ENCODE measurements at places on chromosomes 2 and 18.

DNA sequence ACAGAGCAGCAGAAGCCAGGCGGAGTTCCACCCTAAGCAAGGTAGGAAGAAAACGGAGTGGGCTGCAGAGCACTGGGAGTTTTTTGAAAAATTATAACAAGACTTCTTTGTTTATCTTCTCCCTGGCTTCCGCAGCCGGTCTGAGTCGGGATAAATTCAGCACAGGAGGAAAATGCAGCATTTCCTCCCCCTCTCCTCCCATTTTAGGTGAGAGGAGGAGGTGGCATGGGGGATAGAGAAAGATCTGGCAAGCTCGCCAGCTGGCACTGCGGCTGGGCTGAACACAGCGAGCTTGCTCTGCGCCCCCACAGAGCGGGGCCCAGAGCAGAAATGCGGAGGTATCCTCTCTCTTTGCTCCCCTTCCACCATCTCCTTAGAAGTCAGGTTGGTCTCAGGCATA lies 17.7 kb upstream of the CHRNA1 start:
- no peak for DNase-seq

DNA sequence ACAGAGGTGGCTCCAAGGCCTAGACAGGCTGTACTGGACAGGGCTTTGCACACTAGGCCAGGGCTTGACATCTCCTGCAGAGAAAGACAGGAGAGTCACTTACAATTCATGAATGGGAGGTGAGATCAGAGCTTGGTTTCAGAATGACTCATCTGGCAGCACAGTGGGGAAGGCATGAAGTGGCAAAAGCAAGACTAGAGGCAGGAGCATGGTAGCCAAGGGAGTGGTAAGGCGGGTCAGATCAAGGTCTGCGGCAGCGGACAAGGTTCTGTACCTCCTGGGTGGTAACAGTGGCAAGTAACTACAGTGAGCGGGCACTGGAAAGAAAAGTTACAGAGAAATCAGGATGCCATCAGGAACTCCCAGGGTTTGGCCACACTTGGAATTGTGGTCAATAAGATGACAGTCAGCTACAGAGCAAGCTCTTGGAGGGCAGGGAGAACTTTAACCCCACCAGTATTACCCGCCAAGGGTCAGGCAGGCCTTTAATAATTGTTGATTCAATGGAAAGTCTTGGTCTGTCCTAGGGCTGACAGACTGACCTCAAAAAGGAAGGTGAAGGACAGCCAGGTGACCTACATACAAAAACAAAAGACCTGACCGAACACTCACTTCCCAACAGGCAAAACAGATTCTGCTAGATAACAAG lies 5.7 kb downstream of the MCFD2 start:
- no peak for DNase-seq

DNA sequence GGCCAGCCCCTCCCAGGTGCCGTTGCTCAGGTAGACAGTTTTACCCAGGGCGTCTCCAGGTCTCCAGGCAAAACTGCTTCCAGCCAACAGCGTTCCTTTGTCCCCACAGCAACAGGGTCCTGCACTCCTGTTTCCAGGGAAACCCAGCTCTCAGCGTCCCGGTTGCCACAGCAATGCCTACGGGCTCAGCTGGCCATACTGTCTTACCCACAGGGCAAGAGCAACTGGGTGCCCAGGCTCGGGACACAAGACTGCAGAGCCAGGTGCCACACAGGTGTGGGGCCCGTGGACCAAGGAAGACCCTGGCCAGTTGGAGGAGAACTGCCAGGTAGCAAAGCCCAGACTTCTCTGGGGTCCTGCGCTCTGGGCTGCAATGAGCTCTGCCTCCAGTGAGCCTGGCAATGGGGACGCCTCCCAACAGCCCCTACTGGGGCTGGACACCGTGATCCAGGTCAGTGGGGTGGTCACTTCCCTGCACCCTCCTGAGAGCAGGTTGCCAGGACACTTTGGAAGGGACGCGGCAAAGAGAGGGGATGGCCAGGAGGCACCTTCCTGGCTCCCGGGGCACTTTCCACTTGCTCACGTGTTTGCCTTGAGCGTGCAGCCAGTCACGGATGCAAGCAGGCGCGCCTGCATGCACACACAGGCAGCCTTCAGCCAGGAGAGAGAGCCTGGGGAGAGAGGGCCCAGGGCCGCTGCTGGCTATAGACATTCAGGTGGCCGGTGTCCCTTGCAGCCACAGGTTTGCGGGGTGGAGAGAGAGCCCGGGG lies at the start of gene CROCC2:
TSS of gene CROCC2 (plus strand) at position 196 of the 770 bp plus-strand sequence. CDS start at position 374, 178 bp downstream.
- DNase-seq, result no peak

DNA sequence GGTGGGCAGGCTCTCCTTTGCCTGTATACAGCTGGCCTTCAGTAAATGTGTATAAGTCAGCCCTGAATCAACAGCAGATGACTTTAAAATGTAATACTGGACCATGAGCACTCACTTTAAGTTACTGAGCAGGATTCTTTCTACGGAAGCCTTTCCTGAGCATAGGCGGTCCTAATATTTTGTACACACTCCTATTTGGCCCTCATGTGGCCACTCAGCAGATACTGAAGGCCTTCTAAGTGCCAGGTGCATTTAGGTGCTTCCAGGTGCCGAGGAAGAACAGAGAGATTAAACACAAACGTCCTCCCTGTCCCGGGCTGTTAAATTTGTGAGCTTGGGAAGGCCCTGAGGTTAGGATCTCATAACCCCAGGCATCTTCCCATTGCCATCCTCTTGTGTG lies 27.0 kb downstream of the UXS1 start:
- DNase-seq, result no peak

GRCh38 chr2:8535469-8535795 lies 146.4 kb upstream of the ID2 start:
- DNase-seq, result no peak

GRCh38 chr2:96926236-96926635 lies 56.4 kb upstream of the SEMA4C start:
- no peak for DNase-seq

DNA sequence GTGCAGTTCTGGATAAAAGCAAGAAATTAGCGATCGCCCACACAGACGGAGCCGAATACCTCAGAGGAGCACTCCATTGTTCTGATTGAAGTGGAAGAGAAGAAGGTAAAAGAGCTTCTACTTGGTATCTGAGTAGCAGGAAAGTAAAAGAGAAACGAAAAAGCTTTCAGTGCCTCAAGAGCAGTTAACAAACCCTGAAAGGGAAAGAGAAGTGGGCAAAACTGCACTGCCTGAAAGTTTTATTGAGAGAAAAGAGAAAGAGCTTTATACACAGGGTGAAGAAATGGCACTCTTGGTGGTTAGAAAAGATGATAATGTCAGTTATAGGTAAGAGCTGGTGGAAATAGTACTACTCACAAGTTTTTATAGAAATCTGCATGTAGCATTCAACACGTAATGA lies 192.8 kb downstream of the CDCA7 start:
- DNase-seq, result no peak

- DNase-seq, result no peak
These were observed 1301.4 kb upstream of the PIK3C3 start for GRCh38 chr18:40653682-40654081.

DNA sequence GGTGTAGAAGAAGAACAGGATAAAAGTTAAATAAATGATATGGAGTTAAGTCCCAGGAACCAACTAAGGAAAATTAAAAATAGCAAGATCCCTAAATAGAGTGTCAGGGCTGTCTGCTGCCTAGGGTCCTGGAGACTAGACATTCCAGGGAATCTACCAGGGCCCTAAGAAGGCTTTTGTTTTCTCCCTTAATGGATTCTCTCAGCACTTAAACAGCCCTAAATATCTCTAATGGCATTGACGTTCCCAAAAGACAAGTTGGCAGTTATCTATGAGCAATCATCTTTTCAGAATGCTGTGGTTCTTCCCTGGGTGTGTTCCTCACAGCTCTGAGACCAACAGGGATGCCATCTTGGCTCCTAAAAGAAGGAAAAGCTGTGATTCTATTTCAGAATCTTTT lies 616.3 kb downstream of the EPHA4 start:
- DNase-seq, result no peak

DNA sequence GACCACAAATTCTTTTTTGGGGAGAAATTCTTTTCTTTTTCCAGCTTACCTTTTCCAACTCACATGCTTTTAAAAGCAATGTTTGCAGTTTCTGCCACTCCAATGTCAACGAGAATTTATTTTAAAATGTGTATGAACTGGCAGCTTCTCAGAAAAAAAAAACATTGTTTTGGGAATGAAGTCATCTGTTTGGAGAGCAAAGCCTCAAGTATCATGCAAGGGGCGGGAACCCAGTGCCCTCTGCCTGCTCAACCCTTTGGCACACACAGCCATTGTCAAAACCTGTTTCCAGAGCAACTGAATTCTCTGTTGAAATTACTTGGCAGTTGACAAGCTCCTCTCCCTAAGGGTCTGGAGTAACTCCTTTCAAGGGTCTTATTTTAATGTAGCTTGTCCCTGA lies 128.5 kb downstream of the QPCT start:
- no peak for DNase-seq

DNA sequence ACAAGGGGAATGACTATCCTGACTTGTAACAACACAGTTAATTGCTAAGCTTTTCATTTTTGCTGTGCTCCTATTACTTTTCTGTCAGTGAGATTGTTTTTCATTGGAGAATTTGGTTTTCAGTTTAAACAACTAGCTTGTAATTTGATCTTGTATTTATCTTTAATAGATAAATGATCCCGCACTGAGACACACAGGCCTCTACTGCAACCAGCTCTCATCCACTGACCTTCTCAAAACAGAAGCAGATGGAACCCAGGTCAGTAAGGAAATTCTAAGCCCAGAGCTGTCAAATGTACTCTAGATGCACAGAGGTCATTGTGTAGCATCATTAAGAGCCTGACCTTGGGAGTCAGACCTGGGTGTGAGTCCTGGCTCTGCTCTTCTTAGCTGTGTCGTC lies 30.7 kb downstream of the PTRHD1 start:
- DNase-seq, result no peak

GRCh38 chr2:46125798-46126197 lies 171.4 kb upstream of the EPAS1 start:
- no peak for DNase-seq

DNA sequence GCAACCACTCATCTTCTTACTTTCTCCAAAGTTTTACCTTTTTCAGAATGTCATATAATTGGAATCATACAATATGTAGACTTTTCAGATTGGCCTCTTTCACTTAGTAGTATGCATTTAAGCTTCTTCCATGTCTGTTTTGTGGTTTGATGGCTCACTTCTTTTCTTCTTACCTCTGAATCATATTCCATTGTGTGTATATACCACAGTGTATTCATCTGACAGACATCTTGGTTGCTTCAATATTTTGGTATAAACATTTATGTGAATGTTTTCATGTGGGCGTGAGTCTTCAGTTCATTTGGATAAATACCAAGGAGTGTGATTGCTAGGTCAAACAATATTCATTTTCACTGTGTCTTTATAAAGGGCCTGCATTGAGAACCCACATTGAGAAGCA lies 136.1 kb upstream of the NOSTRIN start:
- DNase-seq, result peak; percentile 23

- DNase-seq, result peak; percentile 15
These were observed 2.7 kb downstream of the TNP1 start for GRCh38 chr2:216857131-216857550.

- DNase-seq, result no peak
These were observed 17.9 kb upstream of the ALPI start for GRCh38 chr2:232438091-232438490.

DNA sequence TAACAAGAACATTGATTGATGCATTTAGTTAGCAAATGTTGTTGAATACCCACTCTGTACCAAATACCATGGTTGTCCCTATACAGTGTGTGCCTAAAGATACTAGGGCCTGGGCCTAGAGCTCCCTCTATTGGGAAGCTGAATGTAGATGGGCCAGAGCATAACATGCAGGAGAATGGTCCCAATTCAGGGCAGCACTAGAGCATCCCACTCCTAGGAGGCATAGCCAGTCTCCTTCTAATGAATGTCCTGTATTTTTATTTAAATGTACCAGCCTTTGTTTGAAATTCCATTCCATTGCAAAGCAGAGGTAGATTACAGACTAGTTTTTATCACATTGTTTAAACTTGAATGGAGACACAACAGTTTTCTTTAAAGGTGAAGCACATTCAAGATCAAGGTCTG lies 90.6 kb downstream of the FEZ2 start:
- DNase-seq, result no peak

DNA sequence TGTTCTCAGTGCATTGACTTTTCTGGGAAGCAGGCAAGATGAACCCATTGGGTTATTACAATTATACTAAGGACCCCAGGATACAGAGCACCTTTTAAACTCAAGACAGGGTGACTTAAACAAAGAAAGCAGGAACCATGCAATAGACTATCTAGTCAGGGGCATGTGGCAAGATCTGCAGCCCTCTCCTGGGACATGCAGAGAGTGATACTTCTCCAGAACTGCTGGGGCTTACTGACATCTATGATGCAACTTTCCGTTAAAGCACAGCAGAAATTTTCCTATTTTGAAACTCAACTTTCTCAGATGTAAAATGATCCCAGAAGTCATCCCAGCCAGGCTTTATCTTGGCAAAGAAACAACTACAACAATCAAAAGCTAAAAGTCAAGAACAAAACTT lies 162.2 kb upstream of the HNMT start:
- DNase-seq, result no peak

- DNase-seq, result no peak
These were observed 64.0 kb downstream of the STPG4 start for GRCh38 chr2:47091118-47091517.

DNA sequence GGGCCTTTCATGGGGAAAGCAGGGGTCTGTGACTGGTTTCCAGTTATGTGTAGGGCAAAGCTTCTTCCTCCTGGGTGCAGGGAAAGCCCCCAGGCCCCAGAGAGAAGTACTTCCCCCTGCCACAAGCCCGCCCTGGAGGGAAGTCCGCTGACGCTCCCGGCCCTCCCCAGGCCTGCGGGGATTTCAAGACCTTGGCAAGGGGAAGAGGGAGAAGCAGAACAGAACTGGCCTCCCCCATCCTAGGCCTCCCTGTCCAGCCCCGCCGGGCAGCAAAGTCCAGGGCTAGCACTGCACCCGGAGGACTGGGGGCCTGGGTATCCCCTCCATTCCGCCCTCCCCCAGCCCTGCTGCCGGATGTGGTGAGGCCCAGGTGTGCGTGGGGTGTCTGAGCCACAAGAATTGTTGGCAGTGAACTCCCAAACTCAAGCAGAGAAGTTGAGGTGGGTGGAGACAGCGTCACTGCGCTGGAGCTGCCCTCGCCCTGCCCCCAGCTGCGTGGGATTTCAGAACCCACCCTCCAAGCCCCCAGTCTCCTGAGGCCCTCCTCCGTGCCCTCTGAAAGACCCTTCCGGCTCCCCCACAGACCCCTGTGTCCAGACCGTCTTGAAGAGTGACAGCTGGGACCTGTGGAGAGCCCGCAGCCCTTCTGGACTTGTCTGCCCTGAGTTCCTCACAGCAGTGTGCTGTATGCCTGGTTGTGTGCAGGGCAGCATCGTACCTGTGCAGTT lies 1.1 kb upstream of the DUSP2 start:
- no peak for DNase-seq

DNA sequence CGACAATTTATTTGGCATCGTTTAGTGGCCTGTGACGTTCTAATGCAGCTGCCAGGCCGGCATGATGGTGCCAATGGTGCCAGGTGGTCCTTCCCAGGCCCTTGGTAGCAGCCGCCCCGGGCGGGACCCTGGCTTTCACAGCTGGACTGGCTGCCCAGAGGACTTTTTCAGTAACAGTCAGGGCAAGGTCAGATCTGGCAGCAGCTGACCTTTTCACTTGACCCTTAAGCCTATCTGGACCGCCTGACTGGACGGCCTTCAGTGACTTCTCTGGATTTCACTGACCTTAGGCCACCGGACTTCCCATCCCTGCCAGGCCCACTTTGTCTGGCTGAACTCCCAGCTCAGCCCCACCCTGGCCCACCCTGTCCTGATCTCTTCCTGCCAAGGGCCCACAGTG lies 15.9 kb downstream of the TRIB2 start:
- no peak for DNase-seq

Measured in AG04450 (cell line).